Dorsolateral prefrontal cortex (tissue), 122 donors: ENCODE measurements at places on chromosomes 12 and 14.
A peak's percentile ranks its signal among the peaks of the same experiment; 100 is the strongest.

DNA sequence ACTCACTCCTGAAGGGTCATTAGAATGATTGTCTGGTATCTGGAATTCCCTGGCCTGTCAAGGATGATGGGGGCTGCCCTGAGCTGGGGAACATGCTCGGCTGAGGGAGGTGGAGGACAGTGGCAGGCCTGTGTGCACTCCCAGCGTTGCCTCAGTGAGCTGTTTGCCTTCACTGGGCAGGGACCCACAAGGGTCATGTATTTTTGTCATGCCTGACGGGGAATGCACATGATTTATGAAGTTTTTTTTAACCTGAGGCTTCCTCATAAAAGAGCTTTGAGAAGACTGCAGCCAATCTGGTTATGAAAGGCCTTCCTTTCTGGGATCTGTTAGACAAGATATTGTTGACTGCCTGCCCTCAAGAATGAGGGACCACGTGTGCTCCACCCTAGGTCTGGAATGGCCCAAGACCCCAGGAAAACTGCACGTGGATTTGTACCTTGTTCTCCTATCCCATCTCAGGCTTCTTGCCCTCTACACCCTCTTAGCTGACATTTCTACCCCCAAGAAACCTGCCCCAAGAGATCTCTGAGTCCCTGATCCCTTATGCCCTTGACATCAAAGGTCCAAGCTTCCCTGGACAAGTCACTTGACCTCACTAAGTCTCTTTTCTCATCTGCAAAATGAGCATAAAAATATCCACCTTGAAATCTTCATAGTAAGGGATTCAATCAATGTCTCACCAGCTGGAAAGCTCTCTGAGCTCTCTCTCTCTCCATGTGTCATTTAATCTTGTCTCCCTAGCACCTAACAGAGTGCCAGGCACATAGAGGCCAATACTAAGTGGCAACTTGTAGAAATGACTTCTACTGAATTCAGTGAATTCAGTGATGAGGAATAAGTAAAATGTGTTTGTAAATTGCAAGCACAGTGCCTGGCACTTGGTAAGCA is 24.5 kb upstream of the COL2A1 start:
- no peak for DNase-seq

GRCh38 chr12:75877763-75878621 is 153.6 kb downstream of the PHLDA1 start:
- no peak for DNase-seq

- DNase-seq: no peak
Observed at GRCh38 chr14:22824711-22825359, 4.9 kb upstream of the MRPL52 start.

GRCh38 chr12:15605881-15606590 is 183.2 kb downstream of the EPS8 start:
- DNase-seq: no peak

DNA sequence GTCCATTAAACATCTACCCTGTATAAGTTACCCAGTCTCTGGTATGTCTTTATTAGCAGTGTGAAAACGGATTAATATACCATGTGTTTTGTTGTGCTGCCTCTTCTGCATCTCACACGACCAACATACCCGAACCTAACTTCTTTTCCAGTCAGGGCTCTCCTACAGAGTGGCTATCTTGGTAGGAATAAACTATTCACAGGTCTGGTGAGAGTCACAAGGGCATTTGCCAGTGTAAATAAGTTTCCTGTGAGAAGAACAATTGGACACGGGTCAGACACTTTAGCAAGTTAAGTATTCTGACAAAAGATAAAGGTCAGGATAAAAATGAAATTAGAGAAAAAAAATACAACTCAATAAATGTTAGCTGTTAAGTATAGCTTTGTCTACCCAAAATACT is 60.9 kb downstream of the MYF5 start:
- no peak for DNase-seq

DNA sequence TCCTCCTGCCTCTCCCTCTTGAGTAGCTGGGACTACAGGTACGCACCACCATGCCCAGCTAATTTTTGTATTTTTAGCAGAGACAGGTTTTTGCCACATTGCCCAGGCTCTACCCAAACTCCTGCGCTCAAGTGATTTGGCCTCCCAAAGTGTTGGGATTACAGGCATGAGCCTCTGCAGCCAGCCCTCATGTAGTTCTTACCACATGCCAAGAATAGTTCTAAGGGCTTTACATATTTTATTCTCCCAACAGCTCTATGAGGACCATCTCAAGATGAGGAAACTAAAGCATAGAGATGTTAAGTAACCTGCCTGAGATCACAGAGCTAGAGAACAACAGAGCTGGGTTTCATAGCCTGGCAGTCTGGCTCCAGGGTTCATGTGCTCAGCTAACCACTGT is 37.9 kb upstream of the ALDH2 start:
- DNase-seq: no peak

DNA sequence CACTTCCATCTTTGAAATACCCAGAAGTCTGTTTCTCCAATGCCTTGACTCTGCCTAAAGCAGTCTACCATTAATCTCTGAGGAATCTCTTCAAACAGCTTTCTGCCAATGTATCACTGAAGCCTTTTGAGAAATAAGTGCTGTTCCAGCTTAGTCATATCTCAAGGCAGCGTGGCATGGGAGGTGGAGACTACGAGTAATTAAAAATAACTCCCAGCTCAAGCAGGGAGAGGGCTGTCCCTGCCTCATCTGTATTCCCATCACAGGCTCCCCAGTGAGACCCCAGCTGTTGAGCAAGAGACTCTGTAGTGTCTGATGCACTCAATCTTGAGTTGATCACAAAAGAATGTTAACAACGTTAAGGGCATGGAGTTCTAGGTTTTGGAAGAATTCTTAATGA is 700.6 kb downstream of the DIO2 start:
- no peak for DNase-seq

GRCh38 chr12:16348435-16349130 is 1.1 kb downstream of the MGST1 start:
- DNase-seq: no peak

- no peak for DNase-seq
Observed at GRCh38 chr14:22991852-22992251, 9.5 kb upstream of the AJUBA start.

DNA sequence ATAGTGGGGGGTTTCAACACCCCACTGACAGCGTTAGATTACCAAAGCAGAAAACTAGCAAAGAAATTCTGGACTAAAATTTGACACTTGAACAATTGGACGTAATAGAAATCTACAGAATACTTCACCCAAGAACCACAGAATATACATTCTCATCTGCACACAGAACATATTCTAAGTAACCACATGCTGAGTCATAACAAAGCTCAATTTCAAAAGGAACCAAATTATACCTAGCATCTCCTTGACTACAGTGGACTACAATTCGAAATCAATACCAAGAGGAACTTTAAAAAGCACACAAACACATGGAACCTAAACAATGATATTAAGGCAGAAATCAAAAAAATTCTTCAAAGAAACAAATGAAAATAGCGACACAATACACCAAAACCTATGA is 871.6 kb upstream of the MDGA2 start:
- DNase-seq: no peak

DNA sequence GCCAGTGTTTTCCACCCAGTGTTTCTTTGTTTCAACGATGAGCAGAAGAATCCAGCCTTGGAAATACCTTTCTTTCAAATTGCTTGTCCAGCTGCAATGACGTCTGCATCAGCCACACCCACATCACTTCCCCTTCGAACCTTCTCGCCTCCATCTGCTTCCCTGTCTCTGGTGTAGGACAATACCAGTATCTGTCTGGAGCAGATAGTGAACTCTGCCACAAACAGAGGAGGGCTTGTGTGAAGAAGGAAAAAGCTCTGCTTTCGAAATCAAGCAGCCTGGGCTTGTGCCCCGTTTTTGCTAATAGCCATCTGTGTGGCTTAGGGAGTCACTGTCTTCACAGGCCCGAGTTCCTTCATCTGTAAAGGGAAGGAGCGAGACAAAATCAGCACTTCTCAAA is 415.4 kb downstream of the ZFP36L1 start:
- peak; percentile 61 for DNase-seq

GRCh38 chr12:24993793-24994192 is 44.9 kb upstream of the BCAT1 start:
- DNase-seq: no peak

DNA sequence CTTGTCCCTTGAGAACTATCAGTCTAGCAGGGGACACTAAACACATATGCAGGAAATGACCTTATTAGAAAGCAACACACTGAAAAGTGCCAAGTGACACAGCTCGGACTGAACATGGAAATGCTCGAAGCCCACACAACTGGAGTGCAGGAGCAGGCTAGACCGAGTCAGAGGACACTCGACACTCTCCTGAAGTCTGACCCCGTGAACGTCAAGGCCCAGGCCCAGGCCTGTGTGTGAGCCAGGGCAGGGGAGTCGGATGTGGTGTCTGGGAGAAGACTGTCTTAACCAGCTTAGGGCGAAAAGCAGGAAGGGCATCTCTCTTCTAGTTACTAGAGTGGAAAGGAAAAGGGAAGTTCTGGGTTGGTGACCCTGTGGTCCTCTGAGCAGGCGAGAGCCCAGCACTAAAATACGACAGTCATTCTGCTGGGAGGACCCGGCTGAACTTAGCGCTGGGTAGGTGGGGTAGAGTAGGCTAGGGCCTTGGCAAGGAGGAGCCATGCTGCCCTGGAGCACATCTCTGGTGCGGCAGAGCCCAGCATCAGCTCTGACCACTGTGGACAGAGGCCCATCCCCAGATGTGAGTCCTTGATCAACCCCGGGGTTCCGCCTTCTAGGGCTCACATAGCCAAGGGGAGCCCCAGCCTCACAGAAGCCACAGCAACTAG is 93.0 kb downstream of the NTF3 start:
- no peak for DNase-seq

- DNase-seq: no peak
Observed at GRCh38 chr12:27207615-27208413, 36.3 kb upstream of the STK38L start.

- no peak for DNase-seq
Observed at GRCh38 chr12:64730588-64730969, 28.6 kb downstream of the GNS start.

DNA sequence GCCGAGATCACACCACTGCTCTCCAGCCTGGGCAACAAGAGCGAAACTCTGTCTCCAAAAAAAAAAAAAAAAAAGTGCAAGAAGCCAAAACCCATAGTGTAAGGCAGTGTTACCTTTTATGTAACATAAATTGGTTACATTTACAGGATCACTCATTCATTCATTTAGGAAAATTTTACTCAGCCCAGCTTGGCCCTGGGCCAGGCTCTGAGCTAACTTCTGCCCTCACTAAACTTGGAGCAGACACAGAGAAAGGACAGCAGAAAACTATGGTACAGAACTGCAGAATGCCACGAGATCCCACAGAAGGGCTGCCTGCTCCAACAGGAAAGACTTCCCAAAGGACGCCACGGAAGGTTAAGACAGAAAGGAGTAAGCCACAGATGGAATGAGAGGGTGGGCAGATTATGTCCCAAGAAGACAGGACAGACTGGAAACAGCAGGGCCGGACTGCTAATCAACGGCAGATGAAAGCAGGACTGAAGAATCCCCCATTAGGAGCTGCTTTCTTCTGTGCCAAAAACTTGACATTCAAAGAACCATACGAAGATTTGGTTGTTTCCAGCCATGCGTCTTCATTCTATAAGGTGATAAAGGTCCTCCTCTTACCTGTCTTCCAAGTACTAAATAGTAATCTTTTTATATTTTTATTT is 18.9 kb downstream of the PPP1R13B start:
- no peak for DNase-seq

GRCh38 chr14:46782281-46782680 is 130.7 kb upstream of the RPL10L start:
- DNase-seq: no peak
